ENCODE measurements at places on chromosomes 3 and 15.
A peak's percentile ranks its signal among the peaks of the same experiment; 100 is the strongest.

GRCh38 chr3:122975163-122975923 lies 52.2 kb downstream of the SEMA5B start:
- DNase-seq = no peak

DNA sequence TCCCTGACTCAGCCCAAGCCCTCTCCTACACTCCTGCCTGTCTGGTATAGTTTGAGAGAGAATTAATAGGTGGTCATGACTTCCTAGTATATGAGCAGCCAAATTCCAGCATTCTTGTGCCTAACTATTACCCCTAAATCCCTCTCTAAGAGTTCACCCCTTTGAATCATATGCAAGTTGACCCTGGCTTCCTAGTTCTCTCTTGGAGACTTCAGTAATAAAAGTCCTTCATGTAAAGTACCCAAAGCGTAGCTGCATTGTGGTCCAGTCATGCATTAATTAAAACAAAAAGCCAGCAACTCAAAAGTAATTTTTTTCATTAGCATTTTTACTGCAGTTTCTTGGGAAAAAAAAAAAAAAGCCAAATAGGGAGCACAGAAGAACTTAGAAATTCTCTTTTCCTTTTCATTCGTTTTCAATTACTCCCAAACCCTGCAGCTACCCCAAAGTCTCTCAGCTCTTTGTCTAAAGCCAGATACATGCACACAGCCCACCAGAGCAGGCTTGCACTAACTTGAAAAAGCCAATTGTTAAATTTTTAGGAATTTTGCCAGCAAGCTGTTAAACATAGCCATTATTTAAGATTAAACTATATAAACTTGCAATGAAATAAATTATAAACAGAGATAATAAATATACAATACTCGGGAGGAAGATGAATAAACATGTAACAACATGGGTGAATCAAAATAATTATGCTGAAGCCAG lies 50.1 kb upstream of the STT3B start:
- DNase-seq = no peak

GRCh38 chr3:27160779-27161287 lies 208.3 kb downstream of the NEK10 start:
- DNase-seq = no peak

DNA sequence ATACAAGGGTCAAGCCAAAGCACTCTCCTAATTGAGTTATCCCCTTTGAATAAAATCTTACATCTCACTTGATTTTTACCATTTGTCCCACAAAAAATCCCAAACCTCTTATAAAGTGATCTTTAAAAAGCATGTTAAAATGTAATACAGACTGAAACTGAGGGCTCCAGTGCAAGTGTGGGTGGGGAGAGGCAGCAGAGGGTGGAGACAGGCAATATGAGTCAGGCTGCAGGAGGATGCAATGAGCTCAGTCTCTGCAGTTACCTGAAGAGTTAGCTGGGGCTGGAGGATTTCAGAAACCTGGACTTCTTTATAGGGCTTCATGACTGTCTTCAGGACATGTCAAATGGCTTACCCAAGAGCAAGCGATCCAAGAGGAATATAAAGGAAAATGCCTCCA lies 14.2 kb upstream of the COLQ start:
- no peak for DNase-seq

DNA sequence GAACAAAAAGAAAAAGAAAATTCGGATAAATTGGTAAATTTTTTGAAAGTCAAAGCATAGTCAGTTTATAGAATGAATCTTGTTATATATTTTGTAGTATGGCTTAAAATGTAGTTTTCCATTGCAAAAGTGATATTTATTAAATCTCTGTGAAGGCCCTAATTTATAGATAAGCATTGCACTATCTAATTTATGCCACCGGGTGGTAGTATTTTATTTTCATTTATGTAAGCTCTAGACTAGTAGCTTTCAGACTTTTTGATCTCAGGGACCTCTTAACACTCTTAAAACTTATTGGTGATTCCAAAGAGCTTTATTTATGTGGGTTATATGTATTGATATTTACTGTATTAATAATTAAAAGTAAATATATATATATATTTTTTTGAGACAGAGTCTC lies 133.9 kb upstream of the LRRFIP2 start:
- no peak for DNase-seq

- no peak for DNase-seq
Observed at GRCh38 chr3:46856576-46857471, 6.4 kb downstream of the MYL3 start.

GRCh38 chr3:159898147-159898546 lies 90.5 kb upstream of the IL12A start:
- no peak for DNase-seq

DNA sequence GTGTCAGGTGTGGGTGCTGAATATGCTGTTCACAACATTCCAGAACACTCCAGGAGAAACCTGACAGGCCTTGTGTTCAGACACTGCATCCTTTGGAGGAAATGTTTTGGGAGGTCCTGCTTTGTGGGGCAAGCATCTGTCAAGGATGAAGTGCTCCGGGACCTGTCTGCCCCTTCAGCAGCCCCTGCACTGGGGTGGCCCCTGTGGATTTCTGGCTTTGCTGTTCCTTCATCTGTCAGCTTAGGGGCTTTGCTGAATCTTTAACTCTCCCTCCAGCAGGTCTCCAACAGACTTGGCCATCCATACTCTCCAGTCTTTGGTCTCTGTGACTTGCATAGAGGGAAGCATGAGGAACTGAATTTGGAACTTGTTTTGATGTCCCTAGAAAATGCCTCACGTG lies 3.1 kb downstream of the PRR23E start:
- no peak for DNase-seq

DNA sequence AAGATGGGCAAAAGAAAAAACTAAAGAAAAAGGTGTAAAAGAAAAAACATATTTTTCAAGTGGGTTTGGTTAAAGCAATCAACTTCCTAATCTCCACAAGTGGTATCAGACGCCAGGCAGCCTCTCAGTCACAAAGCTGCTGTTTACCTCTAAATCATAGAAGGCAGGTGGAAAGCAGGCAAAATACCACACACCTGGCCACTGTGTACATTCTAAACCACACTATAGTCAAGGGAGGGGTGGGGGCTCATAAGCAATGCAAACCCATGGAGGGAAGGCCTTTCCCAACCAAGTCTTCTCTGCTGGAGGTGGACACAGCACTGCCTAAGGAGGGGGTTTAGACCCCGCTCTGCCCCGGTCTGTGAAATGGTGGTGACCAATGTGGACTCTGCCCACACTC lies 50.4 kb downstream of the MCF2L2 start:
- DNase-seq = no peak

- peak; percentile 5 for DNase-seq
Observed at GRCh38 chr3:47057212-47057671, 77.8 kb downstream of the NBEAL2 start.

DNA sequence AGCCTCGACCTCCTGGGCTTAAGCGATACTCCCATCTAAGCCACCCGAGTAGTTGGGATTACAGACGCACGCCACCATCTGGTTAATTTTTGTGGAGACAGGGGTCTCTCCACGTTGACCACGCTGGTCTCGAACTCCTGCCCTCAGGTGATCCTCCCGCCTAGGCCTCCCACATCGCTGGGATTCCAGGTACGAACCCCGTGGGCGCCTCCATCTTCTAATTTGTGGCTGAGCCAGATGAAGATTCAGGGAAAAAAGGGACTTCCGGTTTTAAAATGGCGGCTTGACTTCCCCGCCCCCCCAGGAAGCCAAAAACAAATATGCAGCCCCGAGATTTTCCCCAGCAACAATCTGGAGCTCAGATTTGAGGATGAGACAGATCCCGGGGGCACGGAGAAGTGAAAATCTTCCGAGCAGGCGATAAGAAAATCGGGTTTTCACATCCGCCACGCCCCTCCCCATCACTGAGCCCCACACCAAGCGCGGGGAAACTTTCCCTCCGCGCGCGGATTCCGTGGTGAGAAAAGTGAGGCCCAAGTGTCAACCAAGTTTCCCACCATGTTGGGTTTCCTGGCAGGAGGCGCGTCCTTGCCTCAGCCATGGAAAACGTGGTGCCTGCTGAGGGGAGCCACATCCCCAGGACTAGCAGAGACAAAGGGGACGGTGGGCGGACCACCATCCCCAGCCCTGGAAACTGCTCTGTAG lies 15.4 kb downstream of the CHST14 start:
- DNase-seq = no peak

- no peak for DNase-seq
Observed at GRCh38 chr3:179083977-179084376, 12.4 kb upstream of the ZMAT3 start.

DNA sequence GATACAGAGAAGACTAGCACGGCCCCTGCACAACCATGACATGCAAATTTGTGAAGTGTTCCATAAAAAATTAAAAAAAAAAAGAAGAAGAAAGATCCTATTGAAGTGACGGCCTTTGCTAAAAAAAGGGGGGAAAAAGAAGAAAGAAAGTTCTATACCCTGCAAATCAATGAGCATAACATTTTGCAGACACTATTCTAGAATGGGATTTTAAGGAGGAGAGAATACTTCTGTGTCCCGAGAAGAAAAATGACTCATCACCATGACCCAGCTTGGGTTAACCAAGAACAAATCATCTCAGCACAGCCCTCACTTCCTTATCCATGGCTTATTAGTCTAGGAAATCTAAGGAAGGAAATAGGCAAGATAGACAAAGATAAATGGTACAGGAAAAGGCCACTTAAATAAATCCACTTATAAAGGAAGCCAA lies 7.4 kb upstream of the SH3BP5 start:
- DNase-seq = no peak

DNA sequence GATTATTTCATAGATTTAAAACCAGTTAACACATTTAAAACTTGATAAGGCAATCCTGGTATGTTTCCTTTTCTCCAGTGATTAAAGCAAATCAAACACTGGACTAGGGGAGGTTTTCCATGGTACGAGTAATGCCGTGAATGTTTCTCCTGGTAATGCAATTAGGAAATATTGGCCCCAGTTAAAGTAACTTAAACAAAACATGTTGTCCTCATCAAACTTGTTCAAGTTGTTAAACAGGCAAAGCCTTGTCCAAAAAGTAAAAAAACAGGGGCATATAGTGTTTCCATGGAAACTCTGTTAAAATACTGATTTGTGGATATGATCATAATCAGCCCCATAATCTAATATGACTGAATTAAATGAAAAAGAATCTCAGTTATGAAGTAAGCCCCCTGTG lies 13.1 kb upstream of the LRTM1 start:
- no peak for DNase-seq

DNA sequence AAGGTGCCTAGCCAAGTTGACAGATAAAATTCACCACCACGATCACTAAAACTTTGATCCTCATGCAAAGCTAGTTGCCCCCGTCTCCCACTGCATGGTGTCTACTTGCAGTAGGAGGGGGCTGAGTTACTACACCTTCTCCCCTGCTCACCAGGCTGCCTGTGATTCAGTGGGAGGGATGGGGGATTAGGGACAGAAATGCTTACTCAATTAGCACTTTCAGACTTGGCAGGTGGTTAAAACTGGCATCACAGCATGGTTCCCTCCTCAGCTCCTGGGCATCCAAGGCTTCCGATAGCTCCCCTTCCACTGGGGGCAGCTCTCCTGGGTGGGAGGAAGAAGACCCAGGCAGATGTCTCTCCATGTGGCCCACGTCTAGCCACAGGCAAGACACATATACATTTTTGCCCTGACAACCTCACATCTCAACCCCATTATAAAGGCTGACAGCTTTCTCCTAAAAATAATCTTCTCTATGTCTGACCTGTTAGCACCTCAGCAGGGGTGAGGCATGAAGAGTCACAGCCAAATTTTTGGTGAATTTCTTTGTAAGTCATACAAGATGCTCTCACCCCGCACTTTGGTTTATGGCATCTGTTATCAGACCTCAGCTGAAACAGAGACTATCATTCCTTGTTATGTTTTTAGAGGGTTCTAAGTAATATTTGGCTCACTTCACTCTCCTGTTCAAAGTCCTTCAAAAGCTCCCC lies 369.0 kb downstream of the SV2B start:
- no peak for DNase-seq

- no peak for DNase-seq
Observed at GRCh38 chr15:41629463-41629862, 30.7 kb upstream of the MGA start.

DNA sequence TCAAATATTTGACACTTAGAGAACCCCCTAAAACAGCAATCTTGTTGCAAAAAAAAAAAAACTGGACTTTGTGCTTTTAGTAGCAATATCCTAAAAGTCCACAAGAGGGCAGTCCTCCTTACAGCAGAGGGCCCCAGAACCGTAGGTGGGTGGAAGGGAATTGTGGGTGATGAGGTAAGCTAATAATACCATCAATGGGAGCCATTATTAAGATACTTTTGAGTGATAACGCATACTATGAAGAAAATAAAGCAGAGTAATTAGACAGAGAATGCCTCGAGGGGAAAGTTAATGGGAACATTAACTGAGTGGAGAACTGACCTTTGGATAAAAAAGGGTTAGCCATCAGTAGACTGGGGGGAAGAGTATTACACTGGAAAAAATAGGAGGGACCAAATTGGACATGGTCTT lies 229.9 kb downstream of the THRB start:
- no peak for DNase-seq

DNA sequence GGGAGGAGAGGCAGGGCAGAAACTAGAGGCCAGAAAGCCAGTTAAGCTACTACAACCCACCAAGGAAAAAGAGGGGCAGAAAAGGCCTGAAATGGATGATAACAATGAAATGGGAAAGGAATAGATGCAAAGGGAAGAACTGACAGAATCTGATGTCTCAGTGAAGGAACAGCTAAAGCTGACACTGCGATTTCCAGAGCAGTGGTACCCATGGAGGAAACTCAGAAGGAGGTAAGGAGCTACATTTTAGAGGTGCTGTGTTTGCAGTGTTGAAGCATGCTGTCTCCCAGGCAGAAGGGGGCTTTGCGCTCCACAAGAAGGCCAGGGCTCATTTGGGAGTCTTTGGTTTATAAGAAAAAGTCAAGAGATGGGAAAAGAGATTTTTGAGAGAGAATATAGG lies 38.0 kb downstream of the ZBTB38 start:
- DNase-seq = no peak
